Activated naive CD8-positive, alpha-beta T cell treated with anti-CD3 and anti-CD28 coated beads for 36 hours (primary cell): ENCODE measurements at places on chromosomes 6 and 20.

- DNase-seq = no peak
Measured at GRCh38 chr6:96795481-96795880, 41.8 kb downstream of the GPR63 start.

DNA sequence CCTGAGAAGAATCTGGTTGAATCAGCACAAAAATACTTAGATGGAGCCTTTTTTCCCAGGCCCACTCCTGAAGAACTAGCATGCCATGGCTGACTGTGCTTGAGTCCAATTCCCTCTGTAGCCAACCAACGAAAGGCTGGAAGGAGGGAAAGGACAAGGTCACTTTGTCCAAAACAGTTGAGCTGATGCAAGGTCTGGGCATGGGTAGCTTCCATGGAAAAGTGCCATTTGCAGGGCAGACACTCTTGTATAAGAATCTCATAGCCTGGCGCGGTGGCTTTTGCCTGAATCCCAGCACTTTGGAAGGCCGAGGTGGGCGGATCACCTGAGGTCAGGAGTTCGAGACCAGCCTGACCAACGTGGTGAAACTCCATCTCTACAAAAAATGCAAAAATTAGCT is 125.0 kb upstream of the LGSN start:
- no peak for DNase-seq

- DNase-seq = no peak
Measured at GRCh38 chr6:11273406-11274065, 41.1 kb upstream of the NEDD9 start.

GRCh38 chr20:45156713-45157112 is 18.0 kb upstream of the PI3 start:
- DNase-seq = no peak

DNA sequence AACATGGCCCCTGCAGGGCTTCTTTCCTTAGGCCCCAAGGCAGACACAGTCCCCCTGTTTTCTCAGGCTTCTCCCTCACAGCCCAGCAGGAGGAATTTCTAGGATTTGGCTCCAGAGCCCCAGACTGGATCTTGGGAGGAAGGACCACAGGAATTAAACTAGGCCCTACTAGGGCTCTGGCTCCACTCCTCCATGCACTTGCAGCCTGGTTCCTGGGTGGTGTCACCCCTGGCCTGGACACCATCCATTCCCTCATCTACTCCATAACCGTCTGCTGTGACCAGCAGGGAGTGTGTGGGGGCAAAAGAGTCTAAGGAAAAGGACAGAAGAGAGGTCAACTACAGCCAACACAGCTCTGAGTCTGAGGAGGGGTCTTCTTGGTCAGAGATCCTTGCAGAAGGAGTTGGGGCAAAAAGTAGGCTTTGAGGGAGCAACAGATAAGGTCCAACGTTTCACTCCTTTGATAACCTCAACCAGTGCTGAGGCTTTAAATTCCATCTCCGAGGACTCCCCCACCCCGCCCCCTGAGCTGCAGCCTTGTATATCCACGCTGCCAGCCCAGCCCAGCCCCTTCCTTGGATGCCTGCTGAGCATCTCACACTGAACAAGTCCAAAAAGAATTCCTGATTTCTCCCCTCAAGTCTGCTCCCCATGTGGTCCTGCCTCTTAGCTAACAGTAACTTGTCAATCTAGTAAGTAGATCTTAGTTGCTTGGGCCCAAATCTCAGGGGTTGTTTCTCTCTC is 27.9 kb upstream of the SPDEF start:
- DNase-seq = no peak

GRCh38 chr6:24032896-24033688 is 92.9 kb upstream of the NRSN1 start:
- DNase-seq = no peak

- no peak for DNase-seq
Measured at GRCh38 chr20:33313686-33314314, 30.8 kb downstream of the BPIFB1 start.

GRCh38 chr20:13671916-13672378 is 33.2 kb upstream of the TASP1 start:
- no peak for DNase-seq

GRCh38 chr6:49980898-49981297 is 11.5 kb upstream of the DEFB113 start:
- no peak for DNase-seq

- DNase-seq = no peak
Measured at GRCh38 chr6:108406943-108407342, 112.1 kb downstream of the AFG1L start.

DNA sequence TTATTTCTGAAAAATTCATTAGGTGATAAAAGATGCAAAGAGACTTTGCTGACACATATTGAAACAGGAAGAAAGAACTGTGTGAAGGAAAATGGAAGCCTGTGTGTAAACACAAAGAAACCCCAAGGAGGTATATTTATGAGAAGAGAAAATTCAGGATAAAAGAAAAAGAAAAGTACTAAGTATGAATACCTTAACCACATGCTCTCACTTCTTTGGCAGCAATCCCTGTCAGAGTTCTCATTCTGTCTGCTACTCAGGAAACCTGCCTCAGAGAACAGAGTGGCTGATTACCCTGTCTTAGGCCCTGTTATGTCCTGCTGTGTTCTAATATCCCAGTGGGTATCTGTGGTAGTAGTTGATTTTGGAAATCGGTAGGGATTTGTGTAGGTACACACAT is 457.9 kb downstream of the TBC1D32 start:
- DNase-seq = no peak

DNA sequence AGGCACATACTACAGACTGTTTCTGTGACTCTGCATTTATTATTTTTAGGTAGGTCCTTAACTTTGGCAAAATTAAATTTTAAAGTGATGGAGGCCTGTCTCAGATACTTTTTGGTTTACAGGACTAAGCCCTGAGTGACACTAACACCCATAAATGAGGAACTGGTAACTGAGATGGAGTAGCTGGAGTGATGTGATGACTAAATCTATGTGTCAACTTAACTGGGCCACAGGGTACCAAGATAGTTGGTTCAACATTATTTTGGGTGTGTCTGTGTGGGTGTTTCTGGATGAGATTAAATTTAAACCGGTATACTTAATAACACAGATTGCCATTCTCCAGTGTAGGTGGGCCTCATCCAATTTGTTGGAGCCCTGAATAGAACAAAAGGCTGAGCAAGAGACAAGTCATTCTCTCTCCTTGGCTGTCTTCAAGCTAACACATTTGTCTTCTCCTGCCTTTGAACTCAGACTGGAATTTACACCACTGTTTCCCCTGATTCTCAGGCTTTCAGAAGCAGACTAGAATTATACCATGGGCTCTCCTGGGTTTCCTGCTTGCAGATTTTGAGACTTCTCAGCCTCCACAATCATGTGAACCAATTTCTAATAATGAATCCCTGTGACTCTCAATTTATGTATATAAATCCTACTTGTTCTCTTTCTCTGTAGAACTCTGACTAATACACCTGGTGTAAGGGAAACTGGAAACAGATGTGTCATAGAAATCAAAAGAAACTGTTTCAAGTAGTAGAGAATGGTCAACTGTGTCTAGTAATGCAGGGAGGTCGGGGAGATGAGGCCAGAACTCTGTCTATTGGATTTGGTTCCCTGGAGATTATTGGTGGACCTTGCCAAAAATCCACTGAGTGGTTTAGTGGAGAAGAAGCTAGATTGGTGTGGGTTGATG is 579.2 kb downstream of the EPM2A start:
- no peak for DNase-seq

DNA sequence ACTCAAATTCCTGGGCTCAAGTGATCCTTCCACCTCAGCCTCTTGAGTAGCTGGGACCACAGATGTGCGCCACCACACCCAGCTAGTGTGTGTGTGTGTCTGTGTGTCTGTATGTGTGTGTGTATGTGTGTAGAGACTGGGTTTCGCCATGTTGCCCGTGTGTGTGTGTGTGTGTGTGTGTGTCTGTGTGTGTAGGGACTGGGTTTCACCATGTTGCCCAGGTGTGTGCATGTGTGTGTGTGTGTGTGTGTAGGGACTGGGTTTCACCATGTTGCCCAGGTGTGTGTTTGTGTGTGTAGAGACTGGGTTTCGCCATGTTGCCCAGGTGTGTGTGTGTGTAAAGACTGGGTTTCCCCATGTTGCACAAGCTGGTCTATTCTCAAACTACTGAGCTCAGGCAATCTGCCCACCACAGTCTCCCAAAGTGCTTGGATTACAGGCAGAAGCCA is 28.3 kb downstream of the CDK5RAP1 start:
- DNase-seq = no peak

DNA sequence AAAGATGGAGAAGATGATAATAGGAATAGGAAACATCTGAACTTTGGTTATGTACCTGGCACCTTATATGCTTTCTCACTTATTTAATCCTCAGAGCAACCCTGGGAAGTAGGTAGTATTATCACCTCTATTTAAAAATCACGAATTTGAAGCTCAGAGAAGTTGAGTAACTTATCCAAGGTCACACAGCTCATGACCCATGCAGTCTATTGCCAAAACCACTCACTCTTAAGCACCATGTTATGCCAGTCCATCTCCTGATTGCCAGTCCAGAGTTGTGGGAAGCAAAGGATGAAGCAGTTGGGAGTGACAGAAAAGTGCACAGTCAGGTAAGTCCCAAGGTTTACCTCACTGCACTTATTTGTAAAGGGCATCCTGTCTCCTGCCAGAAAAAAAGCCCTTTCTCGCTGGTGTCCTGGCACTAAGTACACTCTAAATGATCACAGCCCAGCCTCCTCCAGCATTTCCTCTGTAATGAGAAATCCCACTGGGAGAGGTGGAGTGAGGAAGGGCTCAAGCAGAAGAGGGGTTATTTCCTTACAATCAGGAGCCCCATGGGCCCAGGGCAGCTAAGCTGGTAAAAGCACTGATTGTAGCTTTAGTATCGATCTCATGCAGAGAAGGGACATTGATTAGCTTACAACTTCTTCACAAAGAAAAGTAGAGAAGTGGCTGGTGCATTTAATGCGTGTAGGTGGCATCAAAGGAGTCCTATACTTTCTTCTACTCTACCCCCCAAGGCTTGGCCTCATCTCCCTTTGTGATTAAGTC is 21.3 kb upstream of the SCGN start:
- no peak for DNase-seq

- no peak for DNase-seq
Measured at GRCh38 chr6:3405182-3405518, 51.7 kb downstream of the SLC22A23 start.
